Sigmoid colon (tissue), 7 donors: ENCODE measurements at places on chromosomes 4 and X.

GRCh38 chrX:105460376-105460775 is 239.9 kb upstream of the TEX13A start:
- no peak for DNase-seq

DNA sequence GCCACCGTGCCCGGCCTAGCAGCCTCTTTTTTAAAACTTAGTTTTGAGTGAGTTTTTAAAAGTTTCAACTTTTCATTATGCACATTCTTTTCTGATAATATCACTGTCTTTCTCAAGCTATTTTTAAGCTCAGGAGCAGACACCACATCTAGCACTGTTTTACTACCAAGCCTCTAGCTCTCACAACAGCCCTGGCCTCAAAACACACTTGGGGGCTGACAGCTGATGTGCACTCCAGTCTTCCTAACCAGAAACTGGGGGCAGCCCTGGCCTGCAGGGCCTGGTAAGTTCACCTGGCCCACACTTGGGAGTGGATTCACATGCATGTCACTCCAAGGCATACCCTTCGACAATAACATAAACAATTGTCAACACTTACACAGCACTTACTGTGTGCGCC is 34.0 kb downstream of the CENPU start:
- no peak for DNase-seq

DNA sequence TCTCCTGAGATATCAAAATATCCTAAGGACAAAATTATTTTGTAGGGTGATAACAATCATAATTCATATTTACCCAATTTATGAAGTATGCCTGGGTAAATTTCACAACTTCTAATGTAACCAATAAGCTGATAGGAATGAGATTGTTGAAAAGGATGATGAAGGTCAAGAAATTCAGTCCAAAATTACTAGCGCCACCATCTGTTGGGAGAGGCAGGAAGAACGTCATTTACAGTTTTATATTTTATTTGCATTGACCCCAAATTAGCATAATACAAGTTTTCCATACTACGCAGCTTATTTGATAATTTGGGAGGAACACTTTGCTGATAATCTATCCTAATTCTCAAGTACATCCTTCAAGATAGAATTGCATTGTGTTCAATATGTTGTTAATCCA is 78.7 kb downstream of the ATP8A1 start:
- DNase-seq = no peak

GRCh38 chrX:40197071-40197470 is 99.3 kb upstream of the BCOR start:
- DNase-seq = no peak

- DNase-seq = no peak
Measured at GRCh38 chr4:6321361-6321760, 51.7 kb downstream of the WFS1 start.

- no peak for DNase-seq
Measured at GRCh38 chr4:10704430-10704810, 19.9 kb upstream of the CLNK start.

DNA sequence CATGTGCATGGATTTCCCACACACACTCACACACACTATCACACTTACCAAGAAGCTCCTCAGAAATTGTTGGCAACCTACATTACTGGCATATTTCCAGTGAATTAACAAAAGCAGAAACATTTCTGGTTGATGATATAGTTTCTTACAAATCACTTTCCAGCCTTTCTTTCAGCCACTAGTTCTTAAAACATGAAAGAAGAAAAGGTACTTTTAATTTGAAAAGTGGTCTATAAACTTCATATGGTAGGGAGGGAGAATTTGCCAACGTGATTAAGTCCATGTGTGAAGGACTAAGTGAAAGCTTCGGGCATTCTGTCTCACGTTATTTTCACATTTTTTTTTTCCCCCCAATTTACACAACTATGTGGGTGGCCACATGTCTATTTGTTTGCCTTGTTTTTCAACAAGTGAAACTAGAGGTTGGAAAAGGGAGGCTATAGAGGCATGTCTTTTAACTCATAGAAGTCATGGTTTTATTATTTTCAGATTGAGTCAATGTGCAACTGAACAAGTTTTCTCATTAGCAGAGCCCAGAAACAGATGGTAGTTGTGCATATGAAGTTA is 832.1 kb upstream of the INTU start:
- DNase-seq = no peak

GRCh38 chr4:31620476-31620875 is 900.3 kb downstream of the PCDH7 start:
- no peak for DNase-seq

- no peak for DNase-seq
Measured at GRCh38 chrX:17521871-17522693, 147.1 kb downstream of the NHS start.

DNA sequence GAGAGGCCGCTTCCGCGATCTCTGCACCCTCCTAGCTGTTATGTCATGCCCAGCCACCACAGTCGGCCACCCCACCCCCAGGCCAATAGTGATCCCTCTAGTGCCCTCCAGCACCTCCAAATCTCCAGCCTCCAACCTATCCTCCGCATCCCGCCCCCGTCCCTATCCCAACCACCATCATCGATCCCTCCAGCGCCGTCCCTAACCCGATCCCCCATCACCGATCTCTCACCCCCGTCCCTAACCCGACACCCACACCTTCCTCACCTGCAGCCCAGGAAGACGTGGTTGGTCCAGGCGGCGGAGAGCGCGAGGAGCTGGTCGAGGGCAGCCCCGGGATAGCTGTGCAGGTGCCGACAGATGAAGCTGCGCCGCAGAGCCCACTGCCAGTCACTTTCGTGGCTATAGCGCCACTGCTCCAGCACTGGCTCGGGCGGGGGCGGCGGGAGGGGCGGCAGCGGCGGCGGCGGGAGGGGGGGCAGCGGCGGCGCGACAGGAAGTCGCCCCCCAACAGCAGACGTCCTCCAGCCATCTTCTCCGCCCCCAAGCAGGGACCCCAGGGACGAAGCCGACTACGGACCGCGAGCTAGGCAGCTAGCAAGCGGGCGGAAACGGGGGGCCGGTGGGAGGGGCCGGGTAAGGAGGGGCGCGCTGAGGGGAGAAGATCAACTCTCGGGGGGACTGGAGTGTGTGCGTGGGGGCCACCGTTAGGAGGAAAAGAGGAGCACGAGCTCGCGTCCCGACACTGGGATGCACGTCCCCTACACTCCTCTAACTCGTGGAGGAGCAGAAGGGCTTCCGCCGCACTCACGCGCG is 552 bp downstream of the NKRF start:
- peak; percentile 72 for DNase-seq

DNA sequence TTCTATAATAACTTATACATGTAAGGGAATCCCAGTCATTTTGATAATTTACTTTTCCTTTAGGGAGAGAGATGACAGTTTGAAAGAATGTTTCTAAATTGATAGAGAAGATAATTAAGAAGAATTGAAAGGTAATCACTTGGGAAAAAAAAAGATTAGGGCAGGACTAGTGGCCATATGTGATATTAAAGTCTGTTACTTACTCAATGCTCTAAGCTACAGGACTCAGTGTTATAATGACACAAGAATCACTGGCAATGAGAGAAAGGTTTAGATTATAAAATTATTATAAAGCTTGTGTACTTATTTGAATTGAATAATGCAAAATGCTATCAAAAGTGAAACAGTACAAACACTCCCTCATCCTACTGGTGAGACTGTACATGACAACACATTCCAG is 265.3 kb downstream of the BANK1 start:
- no peak for DNase-seq

DNA sequence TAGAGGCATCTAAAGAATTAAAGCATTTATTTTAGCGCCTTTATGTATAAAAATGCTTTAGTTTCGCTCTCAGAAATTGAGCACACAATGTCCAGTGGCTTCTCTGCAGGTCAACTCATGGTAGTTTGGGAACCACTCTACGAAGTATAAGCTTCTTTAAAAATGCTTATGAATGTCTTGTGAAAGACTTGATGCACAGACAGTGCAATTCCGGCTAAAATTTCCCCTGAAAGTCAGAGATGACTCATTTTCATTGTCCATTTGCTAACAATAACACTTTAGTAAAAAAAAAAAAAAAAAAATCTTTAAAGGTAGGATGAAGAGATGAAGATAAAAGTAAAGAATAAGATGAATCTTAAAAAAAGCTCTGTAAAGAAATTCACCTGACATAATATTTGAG is 117.2 kb downstream of the PDHA2 start:
- DNase-seq = no peak

- DNase-seq = no peak
Measured at GRCh38 chr4:106775636-106776035, 260.5 kb downstream of the DKK2 start.

GRCh38 chrX:14228611-14229010 is 198.9 kb upstream of the GEMIN8 start:
- DNase-seq = no peak

DNA sequence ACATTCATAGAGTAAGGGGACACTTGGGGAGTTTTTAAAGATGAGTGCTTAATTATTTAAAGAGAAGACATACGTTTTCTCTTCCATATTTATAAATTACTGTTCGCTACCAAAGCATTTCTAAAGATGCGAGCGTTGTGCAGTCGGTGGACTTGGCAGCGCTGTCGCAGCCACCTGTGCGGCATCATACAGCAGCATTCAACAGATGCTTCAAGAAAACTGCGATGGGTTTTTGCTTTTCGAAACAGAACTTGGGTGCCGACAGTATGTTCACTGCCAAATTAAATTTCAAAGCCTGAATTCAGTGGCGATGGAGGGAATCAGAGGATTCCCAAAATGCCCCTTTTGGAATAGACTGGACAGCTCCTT is 1.6 kb upstream of the HTR2C start:
- DNase-seq = no peak

- no peak for DNase-seq
Measured at GRCh38 chr4:38073596-38074234, 113.5 kb downstream of the PTTG2 start.

DNA sequence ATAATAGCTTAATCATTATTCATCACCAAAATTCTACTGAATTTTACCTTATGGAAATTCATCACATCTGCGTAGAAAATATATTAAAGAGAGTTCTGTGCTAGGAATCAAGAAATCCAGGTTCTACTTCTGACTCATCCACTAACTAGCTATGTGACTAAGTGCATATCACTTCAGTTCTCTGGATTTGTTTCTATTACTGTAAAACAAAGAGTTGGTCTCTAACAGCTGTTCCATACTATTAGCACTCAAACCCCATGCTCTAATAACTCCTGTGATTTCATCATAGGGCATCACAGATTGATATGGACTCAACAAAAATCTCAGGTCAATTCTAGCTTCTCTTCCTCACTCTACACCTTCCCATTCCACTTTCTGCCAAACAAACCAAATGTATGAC is 572.0 kb downstream of the INPP4B start:
- DNase-seq = no peak

DNA sequence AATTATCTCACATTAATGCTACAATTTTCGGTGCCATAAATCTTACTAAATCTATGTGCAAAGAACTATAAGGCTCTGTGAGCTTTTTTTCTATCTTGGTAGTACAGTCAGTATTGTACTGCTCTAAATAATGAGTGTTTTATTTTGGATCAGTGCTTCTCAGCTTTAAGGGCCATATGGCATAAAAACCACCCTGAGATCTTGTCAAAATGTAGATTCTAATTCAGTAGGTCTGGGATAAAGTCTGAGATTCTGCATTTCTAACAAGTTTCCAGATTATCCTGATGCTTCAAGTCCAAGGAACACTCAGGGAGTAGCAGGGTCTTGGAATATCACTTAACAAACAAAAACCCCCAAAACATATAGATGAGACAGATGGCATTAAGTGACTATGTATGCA is 486.5 kb downstream of the GRXCR1 start:
- DNase-seq = no peak

DNA sequence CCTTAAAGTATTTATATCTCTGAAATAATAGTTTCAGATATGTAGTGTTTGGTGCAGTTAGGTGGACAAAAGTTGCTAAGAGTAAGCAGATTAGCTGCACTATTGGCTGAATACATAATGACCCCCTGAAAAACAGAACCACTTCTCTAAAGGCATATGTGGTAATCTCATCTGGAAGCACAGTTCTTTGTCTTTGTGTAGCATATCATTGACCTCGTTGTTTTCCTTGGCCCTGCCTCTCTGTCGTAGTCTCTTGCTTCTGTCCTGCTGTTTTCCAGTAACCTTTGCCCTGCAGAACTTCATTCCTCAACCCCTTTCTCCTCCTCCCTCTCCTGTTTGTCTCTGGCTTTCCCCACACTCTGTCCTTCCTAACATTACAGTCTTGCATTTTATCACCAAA is 41.4 kb downstream of the JADE3 start:
- DNase-seq = no peak

DNA sequence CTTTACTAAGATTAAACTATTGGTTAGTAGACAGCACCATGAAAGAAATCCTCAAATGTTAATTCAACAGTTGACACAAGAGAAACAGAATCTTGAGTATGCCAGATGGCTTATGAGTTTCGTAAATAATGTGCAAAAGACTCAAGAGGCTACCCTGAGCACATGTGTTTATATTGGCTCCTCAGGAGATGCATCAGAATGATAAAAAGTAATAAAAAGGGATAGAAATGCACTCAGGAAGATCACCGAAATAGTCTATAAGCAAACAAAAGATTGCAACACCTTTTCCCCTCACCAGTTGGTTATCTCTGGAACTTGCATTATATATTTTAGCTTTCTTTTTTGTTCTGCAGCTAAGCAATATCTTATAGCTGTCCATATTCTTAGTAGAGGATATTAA is 84.4 kb downstream of the SCFD2 start:
- no peak for DNase-seq

DNA sequence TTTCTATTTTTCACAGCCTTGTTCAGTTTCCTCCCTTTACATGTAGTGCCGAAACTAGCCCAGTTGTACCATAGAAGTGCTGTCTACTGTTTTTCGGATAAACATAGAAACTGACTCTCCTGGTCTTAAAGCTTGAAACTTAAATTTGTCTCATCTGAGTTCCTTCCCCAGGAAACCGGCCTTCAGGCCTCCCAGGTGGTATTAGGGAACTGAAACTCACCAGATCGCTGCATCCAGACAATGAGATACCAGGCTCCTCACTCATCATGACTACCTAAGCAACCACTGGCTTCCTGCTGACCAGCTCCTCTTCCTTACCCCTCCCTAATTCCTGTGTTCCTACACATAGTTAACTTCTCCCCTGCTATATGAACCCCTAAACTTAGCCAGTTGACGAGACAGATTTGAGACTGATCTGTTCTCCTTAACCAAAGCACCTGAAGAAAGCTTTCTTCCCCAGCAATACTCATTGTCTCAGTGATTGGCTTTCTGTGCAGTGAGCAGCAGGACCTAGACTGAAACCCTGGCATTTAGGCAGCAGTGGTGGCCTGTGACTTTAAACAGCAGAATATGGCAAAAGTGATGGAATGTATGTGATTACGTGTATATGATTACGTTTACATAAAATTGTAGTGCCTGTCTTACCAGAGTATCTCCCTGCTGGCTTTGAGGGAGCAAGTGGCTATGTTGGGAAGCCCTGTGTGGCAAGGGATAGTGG is 959.1 kb upstream of the LCORL start:
- no peak for DNase-seq

DNA sequence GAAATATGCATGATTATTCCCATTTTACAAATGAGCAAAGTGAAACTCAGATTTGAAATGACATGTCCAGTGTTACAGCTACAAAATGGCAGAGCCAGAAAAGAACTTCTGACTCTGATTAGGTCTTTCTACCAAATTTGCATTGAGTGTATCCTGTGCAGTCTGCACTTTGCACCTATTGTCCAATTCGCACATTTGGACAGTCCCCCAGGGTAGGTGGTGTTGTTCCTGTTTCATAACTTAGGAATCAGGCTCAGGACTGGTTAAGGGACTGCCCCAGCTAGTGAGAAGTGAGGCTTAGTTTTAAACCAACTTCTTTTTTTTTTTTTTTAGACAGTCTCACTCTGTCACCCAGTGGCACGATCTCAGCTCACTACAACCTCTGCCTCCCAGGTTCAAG is 137.9 kb upstream of the NALF2 start:
- DNase-seq = no peak

GRCh38 chr4:167908816-167909215 is 183.5 kb upstream of the ANXA10 start:
- no peak for DNase-seq
